ENCODE measurements at places on chromosomes 6 and 20.
A peak's percentile ranks its signal among the peaks of the same experiment; 100 is the strongest.

DNA sequence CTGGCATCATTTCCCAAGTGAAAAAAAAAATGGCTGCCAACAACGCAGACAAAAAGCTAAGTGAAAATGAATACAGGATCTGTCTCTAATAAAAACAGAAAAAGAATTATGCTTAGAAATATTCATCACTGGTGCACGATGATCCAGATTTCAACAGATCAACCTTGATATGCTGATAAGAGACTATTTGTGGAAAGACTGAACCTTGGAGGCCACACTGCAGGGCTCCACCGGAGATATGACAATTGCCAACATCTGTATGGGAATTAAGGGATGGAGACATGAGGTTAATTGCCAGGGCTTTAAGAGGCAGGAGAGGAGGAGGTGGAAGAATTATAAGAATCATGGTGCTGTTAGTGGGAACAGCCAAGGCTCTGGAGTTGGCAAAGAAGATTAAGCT lies 48.3 kb downstream of the PFDN4 start:
- DNase-seq, result no peak

GRCh38 chr6:151254451-151255081 lies 14.8 kb downstream of the AKAP12 start:
- DNase-seq, result no peak

- DNase-seq, result peak; percentile 91
Observed at GRCh38 chr20:25223179-25223661, 24.7 kb upstream of the PYGB start.

DNA sequence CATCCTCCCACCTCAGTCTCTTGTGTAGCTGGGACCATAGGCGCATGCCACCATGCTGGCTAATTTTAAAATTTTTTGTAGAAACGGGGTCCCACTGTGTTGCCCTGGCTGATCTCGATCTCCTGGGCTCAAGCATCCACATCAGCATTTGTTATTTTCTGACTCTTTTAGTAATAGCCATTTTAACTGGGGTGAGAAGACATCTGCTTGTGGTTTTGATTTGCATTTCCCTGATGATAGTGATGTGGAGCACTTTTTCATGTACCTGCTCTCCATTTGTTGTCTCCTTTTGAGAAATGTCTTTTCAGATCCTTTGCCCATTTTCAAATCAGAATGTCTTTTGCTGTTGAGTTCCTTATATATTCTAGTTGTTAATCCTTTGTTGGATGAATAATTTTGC lies 22.2 kb upstream of the TULP4 start:
- no peak for DNase-seq

All from smooth muscle cell of the brain vasculature (primary cell).